Aorta (tissue), 5 donors: ENCODE measurements at places on chromosomes 16 and 17. TPM values are rescaled to one million over a fixed set of nuclear protein-coding genes. Genes with fewer than 3 reads are reported as not detected.

DNA sequence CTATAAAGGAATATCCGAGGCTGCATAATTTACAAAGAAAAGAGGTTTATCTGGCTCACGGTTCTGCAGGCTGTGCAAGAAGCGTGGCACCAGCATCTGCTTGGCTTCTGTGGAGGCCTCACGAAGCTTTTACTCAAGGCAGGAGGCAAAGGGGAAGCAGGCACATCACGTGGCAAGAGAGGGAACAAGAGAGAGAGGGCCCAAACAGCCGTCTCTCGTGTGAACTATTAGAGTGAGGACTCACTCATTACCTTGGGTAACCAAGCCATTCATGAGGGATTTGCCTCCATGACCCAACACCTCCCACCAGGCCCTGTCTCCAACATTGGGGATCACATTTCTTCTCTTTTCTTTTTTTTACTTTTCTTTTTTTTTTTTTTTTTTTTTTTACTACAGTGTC is 7.5 kb upstream of the ALKBH5 start:
- DNase-seq, result peak; percentile 78
- H3K4me1 ChIP-seq, result no peaks in the 10 kb centered on the region
- no peak overlapping the region for H3K4me3 ChIP-seq
- no peaks in the 10 kb centered on the region for H3K36me3 ChIP-seq

DNA sequence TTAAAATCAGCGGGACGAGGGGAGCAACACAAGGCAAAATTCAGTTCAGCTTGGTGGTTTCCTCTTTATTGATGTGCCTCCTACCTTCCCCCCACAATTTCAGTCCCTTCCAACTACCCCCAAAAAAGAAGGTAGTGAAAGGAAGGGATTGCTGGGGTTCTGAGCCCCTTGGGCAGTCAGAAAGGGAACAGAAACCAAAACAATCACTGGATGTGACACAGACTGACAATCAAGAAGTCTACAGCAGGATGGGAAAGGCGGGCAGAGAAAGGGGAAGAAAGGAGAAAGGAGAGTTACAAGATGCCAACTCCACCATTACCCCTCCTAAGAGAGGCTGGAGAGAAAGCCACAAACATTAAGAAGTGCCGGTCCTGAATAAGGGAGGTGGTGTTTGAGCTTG is 1.1 kb upstream of the PHF23 start:
- peaks cover 3% of the 10 kb centered on the region for H3K4me1 ChIP-seq
- no peak overlapping the region for H3K4me3 ChIP-seq

DNA sequence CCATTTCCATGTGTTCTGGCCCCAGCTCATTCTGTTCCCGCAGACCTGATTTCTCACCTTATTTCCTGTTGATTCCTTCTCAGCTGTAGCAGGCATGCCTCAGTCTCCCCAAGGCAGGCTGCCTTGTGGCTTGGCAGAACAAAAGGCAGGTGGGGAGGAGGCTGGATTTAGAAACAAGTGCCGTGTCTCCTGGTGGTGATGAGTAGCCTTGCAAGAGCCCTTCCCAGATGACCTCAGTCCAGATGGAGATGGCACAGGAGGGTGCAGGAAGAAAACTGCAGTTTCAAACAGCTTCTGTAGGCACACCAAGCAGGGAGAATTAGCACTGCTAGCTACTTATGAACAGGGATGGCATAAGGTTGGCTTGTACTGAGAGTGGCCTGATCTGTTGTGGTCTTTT is 64.6 kb downstream of the ARHGAP44 start:
- DNase-seq, result no peak
- no peak overlapping the region for H3K4me3 ChIP-seq
- no peaks in the 10 kb centered on the region for H3K36me3 ChIP-seq
- no peaks in the 10 kb centered on the region for H3K27me3 ChIP-seq
- no peaks in the 10 kb centered on the region for H3K4me1 ChIP-seq

GRCh38 chr17:7855660-7856010 is 769 bp downstream of the TMEM88 start:
- H3K27ac ChIP-seq, result no peak overlapping the region
- no peaks in the 10 kb centered on the region for H3K27me3 ChIP-seq
- H3K4me1 ChIP-seq, result no peaks in the 10 kb centered on the region
- no peaks in the 10 kb centered on the region for H3K36me3 ChIP-seq

DNA sequence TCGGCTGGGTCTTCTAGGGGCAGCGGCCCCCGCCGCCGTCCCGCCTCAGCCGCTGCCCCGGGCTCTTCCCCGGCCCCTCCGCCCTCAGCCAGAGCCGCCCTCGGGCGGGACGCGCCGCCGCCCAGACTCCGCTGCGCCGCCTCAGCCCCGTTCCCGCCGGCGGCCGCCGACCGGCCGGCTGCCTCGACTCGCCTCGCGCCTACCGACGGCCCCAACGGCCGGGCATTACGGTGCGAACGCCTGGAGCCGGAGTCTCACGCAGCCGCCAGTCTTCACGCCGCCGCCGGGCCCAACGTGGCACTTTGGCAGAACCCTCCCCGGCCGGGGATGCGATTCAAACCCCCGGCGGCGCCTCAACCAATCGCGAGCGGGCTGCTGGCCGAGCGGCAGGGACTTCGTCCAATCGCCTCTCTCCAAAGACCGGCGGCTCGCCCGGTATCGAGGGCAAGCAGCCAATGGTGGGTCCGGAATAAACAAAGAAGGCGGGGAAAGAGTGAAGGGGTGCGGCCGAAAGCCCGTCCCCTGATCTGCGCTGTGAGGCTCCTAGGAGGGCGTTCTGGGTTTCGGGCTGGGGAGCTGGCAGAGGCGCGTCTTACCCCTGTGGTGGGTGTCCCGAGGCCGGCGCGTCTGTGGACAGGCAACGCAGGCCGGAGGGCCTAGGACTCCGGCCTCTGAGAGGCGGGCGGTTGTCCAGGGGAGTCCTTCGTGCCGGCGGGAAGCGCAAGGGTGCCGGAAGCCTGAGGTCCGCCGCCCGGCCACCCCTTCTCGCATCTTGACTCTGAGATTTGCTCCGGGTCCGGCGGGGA is at the start of gene CDR2:
Gene CDR2, minus strand, starts transcription at position 309 of the 806 bp plus-strand sequence. CDS start 310 bp downstream, outside the sequence.
- no peaks in the 10 kb centered on the region for H3K27me3 ChIP-seq
- peak; percentile 99 for DNase-seq
- peak within 1 kb of the TSS; percentile 86 for H3K4me3 ChIP-seq
- H3K27ac ChIP-seq, result no peak within 1 kb of the TSS
- peaks cover 4% of the 10 kb centered on the region for H3K4me1 ChIP-seq

DNA sequence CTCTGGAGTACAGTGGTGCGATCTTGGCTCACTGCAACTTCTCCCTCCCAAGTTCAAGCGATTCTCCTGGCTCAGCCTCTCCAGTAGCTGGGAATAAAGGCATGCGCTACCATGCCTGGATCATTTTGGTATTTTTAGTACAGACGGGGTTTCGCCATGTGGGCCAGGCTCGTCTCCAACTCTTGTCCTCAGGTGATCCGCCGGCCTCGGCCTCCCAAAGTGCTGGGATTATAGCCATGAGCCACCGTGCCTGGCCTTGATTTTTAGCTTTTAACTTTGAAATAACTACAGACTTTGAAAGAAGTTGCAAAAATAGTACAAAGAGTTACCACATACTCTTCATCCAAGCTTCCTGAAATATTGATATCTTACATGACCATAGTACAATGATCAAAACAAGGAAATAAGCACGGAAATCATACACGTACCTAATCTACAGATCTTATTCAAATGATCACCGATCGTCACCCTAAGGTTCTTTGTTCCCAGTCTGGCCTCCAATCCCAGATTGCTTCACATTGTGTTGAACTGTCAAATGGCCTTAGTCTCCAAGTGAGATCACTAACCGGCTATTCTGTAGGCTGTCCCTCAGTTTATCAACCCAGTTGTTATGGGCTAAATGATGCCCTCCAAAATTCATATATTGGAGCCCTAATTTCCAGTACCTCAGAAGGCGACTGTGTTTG is 18.4 kb downstream of the NPIPA1 start:
- H3K27ac ChIP-seq, result no peak overlapping the region
- H3K4me1 ChIP-seq, result no peaks in the 10 kb centered on the region
- H3K27me3 ChIP-seq, result no peaks in the 10 kb centered on the region
- H3K36me3 ChIP-seq, result no peaks in the 10 kb centered on the region
- no peak for DNase-seq

GRCh38 chr16:74608944-74609343 is 2.0 kb upstream of the GLG1 start:
- no peaks in the 10 kb centered on the region for H3K36me3 ChIP-seq
- H3K27ac ChIP-seq, result no peak overlapping the region
- no peaks in the 10 kb centered on the region for H3K27me3 ChIP-seq
- DNase-seq, result no peak

GRCh38 chr16:78506367-78507193 is 407.1 kb downstream of the WWOX start:
- DNase-seq, result no peak
- H3K27me3 ChIP-seq, result no peaks in the 10 kb centered on the region
- no peak overlapping the region for H3K27ac ChIP-seq
- H3K36me3 ChIP-seq, result no peaks in the 10 kb centered on the region
- H3K4me3 ChIP-seq, result peak overlapping the region; percentile 7

- H3K36me3 ChIP-seq, result no peaks in the 10 kb centered on the region
- no peaks in the 10 kb centered on the region for H3K4me1 ChIP-seq
- H3K4me3 ChIP-seq, result no peak overlapping the region
Observed at GRCh38 chr16:84340325-84341040, 27.9 kb upstream of the ATP2C2 start.

The SUMO2 gene
- total RNA-seq, result 262 TPM
